ENCODE measurements at places on chromosomes 11 and 22. TPM values are rescaled to one million over a fixed set of nuclear protein-coding genes. Genes with fewer than 3 reads are reported as not detected.

FGF4 gene
- total RNA-seq: not detected

POU2F3 gene
- not detected for total RNA-seq

- DNase-seq: no peak
Observed at GRCh38 chr11:91047882-91048281, 825.0 kb upstream of the CHORDC1 start.

- no peak for DNase-seq
Observed at GRCh38 chr22:37301144-37301830, 19.0 kb downstream of the CYTH4 start.

- no peak for DNase-seq
Observed at GRCh38 chr11:76676636-76677457, 6.3 kb upstream of the LRRC32 start.

DNA sequence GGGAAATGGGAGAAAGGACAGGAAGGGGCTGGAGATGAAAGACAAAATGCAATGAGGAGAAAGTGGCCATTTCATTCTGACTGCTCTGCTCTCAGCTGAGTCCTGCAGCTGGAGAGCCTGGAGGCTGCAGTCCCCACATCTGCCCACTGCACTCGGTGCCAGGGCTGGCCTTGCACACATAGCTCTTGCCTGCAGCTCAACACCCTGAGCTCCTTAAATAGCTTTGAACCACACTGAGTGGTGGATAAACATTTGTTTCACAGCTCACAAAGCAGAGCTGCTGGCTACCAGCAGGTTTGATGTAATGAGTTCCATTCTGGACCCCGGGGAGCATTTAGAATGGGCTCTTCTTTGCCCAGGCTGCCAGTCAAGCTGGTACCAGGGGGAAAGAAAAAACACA is 426.1 kb upstream of the CADM1 start:
- no peak for DNase-seq

All from T-cell (primary cell).